Neuronal stem cell (in vitro differentiated cells): ENCODE measurements at places on chromosomes 1 and 21.

DNA sequence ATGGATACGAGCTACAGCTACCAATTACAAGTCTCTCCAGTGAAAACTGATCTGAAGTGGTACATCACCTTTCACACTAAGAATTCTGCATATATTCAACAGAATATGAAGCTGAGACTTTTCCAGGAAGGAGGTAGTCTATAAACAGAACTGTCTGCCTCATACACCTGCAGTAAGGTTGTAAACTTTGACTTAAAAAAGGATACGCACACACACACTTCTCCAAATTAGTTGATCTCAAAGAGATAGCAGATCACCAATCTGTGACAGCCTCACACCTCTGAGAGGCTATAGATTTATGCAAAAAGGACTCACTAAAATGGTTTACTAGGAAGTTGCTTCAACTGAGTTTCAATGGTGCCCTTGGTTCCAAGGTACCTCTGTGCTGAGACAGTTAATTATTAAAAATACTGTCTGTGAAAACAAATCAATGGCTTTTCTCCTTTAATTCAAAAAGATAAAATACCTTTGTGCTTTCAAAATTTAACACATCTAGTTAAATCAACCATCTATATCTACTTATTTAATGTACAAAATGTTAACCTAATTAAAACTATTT lies 17.9 kb downstream of the ELK4 start:
- H3K4me3 ChIP-seq = no peak overlapping the region
- H3K4me1 ChIP-seq = no peaks in the 10 kb centered on the region
- H3K27ac ChIP-seq = no peak overlapping the region
- no peak for DNase-seq
- no peaks in the 10 kb centered on the region for H3K27me3 ChIP-seq
- peaks cover 22% of the 10 kb centered on the region for H3K36me3 ChIP-seq

DNA sequence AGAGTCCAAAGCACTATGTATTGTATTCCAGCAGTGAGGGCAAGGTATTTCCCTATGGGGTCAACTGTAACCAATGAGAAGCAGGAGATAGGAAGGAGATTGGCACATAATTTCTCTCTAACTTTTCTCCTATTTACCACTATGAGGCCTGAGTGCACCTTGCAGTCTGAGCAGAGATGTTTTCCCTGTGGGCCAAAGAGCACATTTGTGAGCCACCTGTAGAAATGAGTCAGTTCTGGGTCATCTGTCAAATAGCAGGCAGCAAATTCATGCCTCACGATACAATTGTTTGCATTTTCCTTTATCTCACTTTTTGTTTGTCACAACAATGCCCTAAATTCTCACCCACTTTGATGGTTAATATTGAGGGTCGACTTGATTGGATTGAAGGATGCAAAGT lies 547.2 kb upstream of the NCAM2 start:
- H3K27ac ChIP-seq = no peak overlapping the region
- no peaks in the 10 kb centered on the region for H3K27me3 ChIP-seq
- H3K36me3 ChIP-seq = no peaks in the 10 kb centered on the region
- H3K4me3 ChIP-seq = no peak overlapping the region

DNA sequence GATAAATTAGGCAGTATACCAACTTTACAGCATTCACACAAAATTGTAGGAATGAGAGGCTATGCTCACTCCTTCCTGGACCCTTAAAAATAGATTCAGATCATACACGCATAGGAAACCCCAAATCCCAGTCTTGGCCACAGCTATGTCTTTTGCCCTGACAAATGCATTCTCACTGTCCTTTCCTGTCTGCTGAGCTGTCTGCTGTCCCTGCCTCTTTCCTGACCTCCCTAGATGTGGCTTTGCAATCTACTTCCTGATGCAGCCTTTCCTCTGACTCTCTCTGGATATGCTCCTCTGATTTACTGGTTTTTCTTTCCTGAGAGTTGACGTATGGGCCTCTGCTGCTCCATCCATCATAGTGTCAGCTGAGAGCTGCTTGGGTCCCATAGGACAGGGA lies 59.8 kb upstream of the SLC35F3 start:
- no peak for DNase-seq
- no peaks in the 10 kb centered on the region for H3K4me1 ChIP-seq
- no peak overlapping the region for H3K4me3 ChIP-seq
- no peak overlapping the region for H3K27ac ChIP-seq
- H3K27me3 ChIP-seq = no peaks in the 10 kb centered on the region

GRCh38 chr1:229227298-229227919 lies 43.5 kb upstream of the RAB4A start:
- DNase-seq = peak; percentile 72
- H3K4me3 ChIP-seq = no peak overlapping the region
- H3K36me3 ChIP-seq = no peaks in the 10 kb centered on the region
- H3K4me1 ChIP-seq = peaks cover 27% of the 10 kb centered on the region
- H3K27me3 ChIP-seq = no peaks in the 10 kb centered on the region
- H3K27ac ChIP-seq = no peak overlapping the region

GRCh38 chr1:192545896-192546521 lies 29.6 kb upstream of the RGS1 start:
- DNase-seq = no peak
- no peaks in the 10 kb centered on the region for H3K36me3 ChIP-seq
- no peak overlapping the region for H3K27ac ChIP-seq
- H3K4me3 ChIP-seq = no peak overlapping the region
- H3K4me1 ChIP-seq = no peaks in the 10 kb centered on the region

DNA sequence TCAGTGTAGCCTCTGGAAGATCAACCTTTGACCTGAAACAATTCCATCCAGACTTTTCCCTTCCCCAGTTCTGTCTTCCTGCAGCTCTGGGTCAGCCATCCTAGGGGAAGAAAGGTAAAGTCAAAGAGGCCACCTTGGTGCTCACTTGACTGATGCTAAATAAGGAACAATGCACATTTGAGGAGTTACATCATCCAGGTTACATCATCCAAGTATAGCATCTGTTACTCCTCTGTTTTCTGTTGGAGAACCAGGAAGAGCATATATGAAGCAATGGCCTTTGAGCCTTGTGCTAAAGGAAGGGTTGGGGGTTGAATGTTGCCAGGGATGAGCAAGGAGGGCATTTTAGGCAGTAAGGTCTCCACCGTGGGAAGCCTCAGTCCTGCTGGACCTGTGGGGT lies 3.1 kb upstream of the DSCAM start:
- peaks cover 15% of the 10 kb centered on the region for H3K27me3 ChIP-seq
- H3K4me3 ChIP-seq = no peak overlapping the region
- H3K4me1 ChIP-seq = peaks cover 2% of the 10 kb centered on the region
- no peaks in the 10 kb centered on the region for H3K36me3 ChIP-seq

GRCh38 chr1:109114342-109114674 lies 393 bp downstream of the ELAPOR1 start:
- no peaks in the 10 kb centered on the region for H3K36me3 ChIP-seq
- H3K27ac ChIP-seq = no peak overlapping the region
- peaks cover 26% of the 10 kb centered on the region for H3K27me3 ChIP-seq
- H3K4me1 ChIP-seq = peaks cover 6% of the 10 kb centered on the region
- no peak for DNase-seq
- H3K4me3 ChIP-seq = peak overlapping the region; percentile 78

DNA sequence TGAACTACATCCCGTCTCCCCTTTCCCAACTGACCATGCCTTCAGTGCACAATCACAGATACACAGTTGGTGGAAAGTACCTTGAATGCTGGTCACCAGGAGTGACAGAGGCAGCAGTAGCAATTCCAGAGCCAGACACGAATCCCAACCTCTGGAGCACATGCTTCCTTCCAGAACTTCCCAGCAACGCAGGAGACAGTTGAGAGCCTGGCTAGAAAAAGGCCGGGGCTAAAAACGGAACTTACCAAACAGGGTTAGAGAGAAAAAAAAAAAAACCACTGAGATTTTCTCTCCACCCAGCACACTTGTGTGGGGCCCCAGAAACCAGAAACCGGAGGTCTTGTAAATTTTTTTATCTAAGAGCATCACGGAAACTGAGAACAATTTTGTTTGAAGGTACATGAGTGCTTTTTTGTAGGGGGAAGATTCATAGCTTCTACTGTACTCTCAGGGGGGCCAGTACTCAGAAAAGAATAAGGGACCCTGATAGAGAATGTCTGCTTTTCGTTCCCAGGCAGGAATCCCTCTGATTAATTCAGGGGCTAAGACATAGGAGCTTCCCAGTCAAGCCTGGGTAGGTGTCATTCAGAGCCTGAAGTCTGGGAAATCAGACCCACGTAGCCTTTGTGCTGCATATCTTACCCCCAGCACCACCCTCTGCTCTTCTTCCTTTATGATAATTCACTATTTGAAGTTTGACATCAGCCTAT lies at the start of gene CD48:
Gene CD48, minus strand, starts transcription at position 221 of the 710 bp plus-strand sequence. Its CDS starts 59 bp downstream, at position 162.
- no peak within 1 kb of the TSS for H3K27ac ChIP-seq
- no peaks in the 10 kb centered on the region for H3K36me3 ChIP-seq
- H3K4me1 ChIP-seq = no peaks in the 10 kb centered on the region
- H3K27me3 ChIP-seq = peaks cover 13% of the 10 kb centered on the region

DNA sequence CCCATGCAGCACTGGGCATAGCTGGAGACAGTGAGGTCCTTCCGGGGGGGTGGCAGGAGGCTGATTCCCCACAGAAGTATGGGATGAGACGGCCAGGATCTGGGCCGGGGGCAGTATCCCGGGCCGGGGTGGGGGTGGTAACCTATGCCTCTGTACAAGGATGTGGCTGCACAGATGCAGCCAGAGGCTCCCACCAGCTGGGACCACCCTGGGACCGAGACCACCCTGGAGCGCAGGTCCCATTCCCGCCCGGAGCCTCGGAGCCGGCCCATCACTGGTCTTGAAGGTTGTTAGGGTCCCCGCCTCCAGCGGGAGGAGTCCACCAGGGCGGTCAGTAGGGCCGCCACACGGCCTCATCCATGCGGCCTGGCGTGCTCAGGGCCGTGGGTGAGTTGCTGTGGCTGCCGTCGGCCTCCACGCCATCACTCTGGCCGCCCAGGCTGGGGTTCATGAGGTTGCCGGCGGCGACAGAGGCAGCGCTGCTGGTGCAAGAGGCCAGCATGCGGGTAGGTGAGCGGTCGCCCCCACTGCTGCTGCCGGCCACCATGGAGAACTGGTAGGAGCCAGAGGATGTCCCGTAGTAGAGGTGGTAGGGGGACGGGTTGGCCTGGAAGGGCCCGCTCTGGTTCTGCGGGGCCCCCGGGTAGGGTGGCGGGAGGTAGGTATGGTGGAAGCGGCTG lies 28.1 kb downstream of the RUNX3 start:
- DNase-seq = no peak
- H3K27ac ChIP-seq = no peak overlapping the region
- peaks cover 42% of the 10 kb centered on the region for H3K27me3 ChIP-seq
- no peaks in the 10 kb centered on the region for H3K36me3 ChIP-seq

- H3K27ac ChIP-seq = no peak overlapping the region
- no peaks in the 10 kb centered on the region for H3K27me3 ChIP-seq
- H3K4me3 ChIP-seq = no peak overlapping the region
- H3K36me3 ChIP-seq = no peaks in the 10 kb centered on the region
- DNase-seq = no peak
- H3K4me1 ChIP-seq = no peaks in the 10 kb centered on the region
Observed at GRCh38 chr1:100323419-100324106, 28.7 kb upstream of the CDC14A start.

DNA sequence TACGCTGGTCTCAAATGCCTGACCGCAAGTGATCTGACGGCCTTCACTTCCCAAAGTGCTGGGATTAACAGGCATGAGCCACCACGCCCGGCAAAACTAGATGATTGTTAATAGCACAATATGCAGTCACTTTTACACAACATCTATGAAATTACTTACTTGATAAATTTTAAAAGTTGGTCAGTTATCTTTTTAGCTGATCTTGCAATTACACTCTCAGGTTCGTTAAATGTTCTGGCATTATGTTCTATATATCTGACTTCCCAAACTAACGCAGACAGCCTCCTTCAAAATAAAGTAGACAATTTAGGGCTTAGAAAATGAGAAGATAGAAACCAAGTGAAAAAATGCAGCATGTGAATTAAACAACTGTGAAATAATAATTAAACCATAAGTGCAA lies 31.8 kb upstream of the PSMG1 start:
- H3K27ac ChIP-seq = no peak overlapping the region
- no peaks in the 10 kb centered on the region for H3K4me1 ChIP-seq
- DNase-seq = no peak
- H3K27me3 ChIP-seq = no peaks in the 10 kb centered on the region
- H3K36me3 ChIP-seq = peaks cover 99% of the 10 kb centered on the region

- H3K4me1 ChIP-seq = no peaks in the 10 kb centered on the region
- no peak overlapping the region for H3K27ac ChIP-seq
- no peaks in the 10 kb centered on the region for H3K27me3 ChIP-seq
- H3K4me3 ChIP-seq = no peak overlapping the region
- DNase-seq = no peak
- H3K36me3 ChIP-seq = no peaks in the 10 kb centered on the region
Observed at GRCh38 chr1:157147906-157148700, 9.9 kb upstream of the ETV3 start.

DNA sequence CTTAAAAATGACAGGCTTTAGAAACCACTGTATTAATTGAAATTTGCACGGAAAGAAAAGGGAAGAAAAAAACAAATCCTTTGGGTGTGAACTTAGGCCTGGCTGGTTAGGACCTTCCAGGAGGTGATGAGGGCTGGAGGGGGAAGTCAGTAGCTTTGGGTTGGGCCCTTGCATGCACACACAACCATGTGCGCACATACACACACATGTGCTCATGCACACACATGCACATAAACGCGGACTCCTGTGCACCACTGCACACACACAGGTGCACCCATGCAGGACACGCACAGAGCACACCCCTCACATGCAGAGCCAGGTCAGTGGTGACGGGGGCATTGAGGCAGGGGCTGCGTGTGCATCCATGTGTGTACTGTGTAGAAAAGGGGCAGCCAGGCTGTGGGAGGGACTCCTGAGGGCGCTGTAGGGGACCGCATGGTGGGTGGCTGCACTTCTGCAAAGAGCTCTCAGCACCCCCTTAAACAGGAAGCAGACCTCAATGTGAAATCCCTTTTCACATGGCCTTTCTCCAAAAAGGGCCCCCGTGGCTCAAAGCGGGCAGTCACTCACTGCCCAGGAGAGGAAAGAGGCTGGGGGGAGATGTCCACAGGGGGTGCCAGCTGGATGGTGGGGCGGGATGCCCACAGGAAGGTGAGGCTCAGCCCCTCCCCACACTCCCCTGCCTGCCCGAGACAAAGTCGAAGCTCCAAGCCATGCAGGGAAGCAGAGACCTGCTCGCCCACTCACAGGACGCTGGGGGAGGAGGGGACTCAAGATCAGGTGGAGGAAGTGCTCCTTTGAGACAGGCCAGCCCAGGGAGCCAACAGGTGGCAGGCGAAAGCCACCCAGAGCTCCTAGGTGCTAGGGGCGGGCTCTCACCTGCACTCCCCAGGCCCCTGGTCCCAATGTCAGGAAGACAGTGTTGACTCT lies 95.2 kb downstream of the ITPKB start:
- H3K4me3 ChIP-seq = no peak overlapping the region
- peak overlapping the region; percentile 21 for H3K27ac ChIP-seq
- H3K27me3 ChIP-seq = no peaks in the 10 kb centered on the region

GRCh38 chr21:26505211-26505610 lies 67.9 kb downstream of the CYYR1 start:
- no peaks in the 10 kb centered on the region for H3K36me3 ChIP-seq
- H3K4me3 ChIP-seq = no peak overlapping the region
- DNase-seq = no peak
- no peaks in the 10 kb centered on the region for H3K4me1 ChIP-seq

- H3K27me3 ChIP-seq = no peaks in the 10 kb centered on the region
- no peaks in the 10 kb centered on the region for H3K36me3 ChIP-seq
- no peak overlapping the region for H3K27ac ChIP-seq
- no peak for DNase-seq
- H3K4me1 ChIP-seq = peaks cover 23% of the 10 kb centered on the region
- H3K4me3 ChIP-seq = no peak overlapping the region
Observed at GRCh38 chr1:54481201-54481884, 66.7 kb upstream of the ACOT11 start.
